ENCODE measurements at places on chromosomes 2 and 18. TPM values are rescaled to one million over a fixed set of nuclear protein-coding genes. Genes with fewer than 3 reads are reported as not detected.

DNA sequence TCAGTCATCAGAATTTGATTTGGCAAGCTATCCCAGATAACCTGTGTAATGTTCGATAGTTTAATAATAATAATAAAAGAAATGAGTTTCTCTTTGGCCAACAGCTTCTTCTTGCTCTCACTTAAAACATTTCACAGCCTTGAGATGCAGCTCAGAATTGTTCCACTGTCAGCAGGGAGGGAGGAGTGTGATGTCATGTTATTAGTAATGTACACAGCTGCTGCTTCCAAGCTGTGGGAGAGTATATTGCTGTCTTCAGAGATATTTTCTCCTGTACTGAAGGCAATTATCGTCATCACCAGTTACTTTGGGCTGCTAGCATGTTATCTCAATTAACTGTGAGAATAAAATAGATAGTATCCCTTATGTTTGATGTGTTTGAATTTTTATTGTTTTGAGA is 146.9 kb upstream of the MAP3K20 start:
- no peaks in the 10 kb centered on the region for H3K27me3 ChIP-seq
- no peaks in the 10 kb centered on the region for H3K36me3 ChIP-seq
- peak; percentile 77 for DNase-seq
- no peak overlapping the region for H3K27ac ChIP-seq

GRCh38 chr2:181679544-181679979 is 755 bp downstream of the NEUROD1 start:
- H3K36me3 ChIP-seq: no peaks in the 10 kb centered on the region
- no peak overlapping the region for H3K27ac ChIP-seq
- H3K4me3 ChIP-seq: no peak overlapping the region
- peaks cover 71% of the 10 kb centered on the region for H3K27me3 ChIP-seq
- DNase-seq: no peak

- H3K27me3 ChIP-seq: no peaks in the 10 kb centered on the region
- no peaks in the 10 kb centered on the region for H3K36me3 ChIP-seq
- peak overlapping the region; percentile 85 for H3K27ac ChIP-seq
- no peak overlapping the region for H3K4me3 ChIP-seq
These were observed 22.8 kb upstream of the DGKD start for GRCh38 chr2:233331536-233331935.

GRCh38 chr2:118123561-118124232 is 35.4 kb downstream of the INSIG2 start:
- peak; percentile 78 for DNase-seq
- H3K4me3 ChIP-seq: no peak overlapping the region
- H3K27ac ChIP-seq: no peak overlapping the region
- H3K27me3 ChIP-seq: no peaks in the 10 kb centered on the region
- H3K4me1 ChIP-seq: peaks cover 22% of the 10 kb centered on the region

GRCh38 chr2:16173893-16174692 is 233.7 kb downstream of the MYCN start:
- H3K36me3 ChIP-seq: no peaks in the 10 kb centered on the region
- no peaks in the 10 kb centered on the region for H3K4me1 ChIP-seq
- H3K4me3 ChIP-seq: no peak overlapping the region
- H3K27ac ChIP-seq: no peak overlapping the region

Gene ELOA2
- total RNA-seq: not detected

All from stomach (tissue), 19 donors.